Peyer's patch (tissue), 4 donors: ENCODE measurements at places on chromosomes 6 and 20. TPM values are rescaled to one million over a fixed set of nuclear protein-coding genes. Genes with fewer than 3 reads are reported as not detected.

GRCh38 chr20:10376270-10377075 lies 57.5 kb downstream of the MKKS start:
- no peaks in the 10 kb centered on the region for H3K36me3 ChIP-seq
- no peaks in the 10 kb centered on the region for H3K4me1 ChIP-seq
- DNase-seq: no peak

Gene GSTA3
- not detected for total RNA-seq

DNA sequence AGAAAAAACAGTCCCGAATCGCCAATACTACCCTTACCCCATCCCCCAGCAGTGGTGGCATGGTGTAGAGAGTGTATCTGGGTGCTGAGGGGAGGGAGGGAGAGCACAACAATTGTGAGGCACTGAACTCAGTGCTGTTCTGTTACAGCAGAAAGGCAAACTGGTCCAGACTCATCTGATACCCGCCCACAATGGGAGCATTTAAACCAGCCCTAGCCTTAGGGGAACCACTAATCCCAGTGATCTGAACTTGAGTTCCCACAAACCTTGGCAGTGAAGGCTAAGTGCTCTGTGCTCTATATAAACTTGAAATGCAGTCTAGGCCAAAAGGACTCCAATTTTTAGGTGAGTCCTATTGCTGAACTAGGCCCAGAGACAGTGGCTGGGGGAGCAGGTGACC lies 666.4 kb upstream of the PTCHD4 start:
- no peaks in the 10 kb centered on the region for H3K4me1 ChIP-seq
- no peak for DNase-seq
- H3K36me3 ChIP-seq: no peaks in the 10 kb centered on the region
- H3K27ac ChIP-seq: no peak overlapping the region
- H3K4me3 ChIP-seq: no peak overlapping the region
- H3K27me3 ChIP-seq: no peaks in the 10 kb centered on the region

DNA sequence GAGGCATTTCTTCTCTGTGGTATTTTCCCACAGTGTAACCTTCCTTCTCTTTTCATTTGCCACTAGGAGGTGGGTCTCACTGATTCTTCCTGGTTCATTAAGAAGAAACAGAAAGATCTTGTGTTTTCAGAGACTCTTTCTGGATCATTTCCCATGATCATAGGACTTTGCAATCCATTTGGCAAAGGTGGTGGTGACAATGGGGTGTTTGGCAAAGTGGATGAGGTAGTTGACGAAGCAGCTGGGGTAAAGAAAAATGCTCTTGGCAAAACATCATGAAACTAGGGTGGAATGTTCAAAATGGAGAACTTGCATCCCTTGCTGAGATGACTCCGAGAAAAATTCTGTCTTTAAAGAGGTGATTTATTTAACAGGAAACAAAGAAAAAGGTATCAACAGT lies 50.6 kb downstream of the TRAF3IP2 start:
- H3K36me3 ChIP-seq: peaks cover 17% of the 10 kb centered on the region
- peaks cover 32% of the 10 kb centered on the region for H3K4me1 ChIP-seq
- H3K4me3 ChIP-seq: no peak overlapping the region
- no peak overlapping the region for H3K27ac ChIP-seq
- H3K27me3 ChIP-seq: no peaks in the 10 kb centered on the region

Gene NT5DC1
- 23.2 TPM for total RNA-seq

DNA sequence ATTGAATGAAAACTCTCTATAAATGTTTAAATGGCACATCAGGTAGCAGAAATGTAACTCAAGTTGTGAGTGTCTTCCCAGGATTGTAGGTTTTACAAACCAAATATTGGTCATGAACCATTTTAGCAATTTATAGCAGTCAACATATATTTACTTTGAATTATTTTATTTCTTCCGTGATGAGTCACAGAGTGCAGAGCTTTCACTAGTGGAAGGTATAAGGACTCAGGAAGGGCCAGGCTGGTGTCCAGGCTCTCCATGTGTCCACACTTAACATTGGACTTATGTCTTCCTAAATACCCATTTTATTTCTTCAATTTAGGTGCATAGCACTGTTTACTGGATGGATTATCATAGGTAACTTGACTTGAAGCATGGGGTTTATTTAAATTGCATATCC lies 120.9 kb downstream of the OLIG3 start:
- H3K27me3 ChIP-seq: no peaks in the 10 kb centered on the region
- H3K4me3 ChIP-seq: no peak overlapping the region
- H3K4me1 ChIP-seq: no peaks in the 10 kb centered on the region
- no peak overlapping the region for H3K27ac ChIP-seq
- DNase-seq: no peak
- no peaks in the 10 kb centered on the region for H3K36me3 ChIP-seq

DNA sequence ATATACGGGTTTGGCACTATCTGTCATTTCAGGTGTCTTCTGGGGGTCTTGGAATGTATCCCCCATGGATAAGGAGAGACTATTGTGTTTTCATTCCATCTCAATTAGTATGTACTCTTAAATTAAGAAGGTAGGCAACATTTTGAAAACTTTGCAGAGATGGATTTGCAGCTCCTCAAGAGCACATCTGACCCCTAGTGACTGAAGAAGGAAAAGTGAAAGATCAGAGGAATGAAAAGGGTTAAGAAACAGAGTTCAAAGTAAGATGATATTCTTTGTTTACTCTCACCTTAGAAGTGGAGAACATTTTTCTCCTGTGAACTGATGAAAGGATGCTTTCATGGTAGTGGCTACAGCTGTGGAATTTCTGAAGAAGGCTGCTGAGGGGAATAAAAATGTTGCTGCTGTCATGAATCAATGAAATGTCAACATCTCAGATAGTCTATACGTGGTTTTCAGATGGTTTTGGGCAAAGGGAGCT lies 41.5 kb downstream of the SH3BGRL2 start:
- H3K4me1 ChIP-seq: no peaks in the 10 kb centered on the region
- H3K27ac ChIP-seq: no peak overlapping the region
- no peak overlapping the region for H3K4me3 ChIP-seq
- H3K27me3 ChIP-seq: no peaks in the 10 kb centered on the region
- DNase-seq: no peak

DNA sequence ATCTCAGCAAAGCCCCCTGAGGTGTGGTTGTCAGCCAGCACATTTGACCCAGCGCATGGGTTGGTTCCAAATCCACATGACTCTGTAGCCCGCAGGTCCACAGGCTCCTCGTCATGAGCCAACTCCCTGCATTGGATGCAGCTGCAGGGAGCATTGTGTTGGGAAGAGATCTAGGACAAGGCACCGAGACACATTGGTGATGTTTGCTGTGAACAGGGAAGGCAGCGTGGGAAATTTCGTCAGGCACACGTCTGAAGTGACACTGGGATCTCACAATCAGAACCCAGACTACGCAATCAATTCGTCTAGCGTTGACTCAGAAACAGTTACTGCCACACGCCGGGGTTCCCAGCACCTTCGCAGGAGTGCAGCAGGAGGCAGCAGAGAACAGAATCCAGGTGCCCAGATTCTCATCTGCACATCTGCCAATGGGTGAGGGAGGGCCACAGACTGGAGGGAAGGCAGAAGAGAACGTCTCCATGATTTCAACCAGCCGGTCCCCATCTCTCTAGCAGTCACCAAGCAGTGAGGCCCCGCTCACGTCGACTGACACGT lies 177.0 kb downstream of the TTLL2 start:
- no peak overlapping the region for H3K27ac ChIP-seq
- DNase-seq: peak; percentile 77
- H3K4me1 ChIP-seq: no peaks in the 10 kb centered on the region
- H3K27me3 ChIP-seq: no peaks in the 10 kb centered on the region
- no peaks in the 10 kb centered on the region for H3K36me3 ChIP-seq

Gene PDE7B
- total RNA-seq: 2.8 TPM
